ENCODE measurements at places on chromosomes 11 and 22.
A peak's percentile ranks its signal among the peaks of the same experiment; 100 is the strongest.

DNA sequence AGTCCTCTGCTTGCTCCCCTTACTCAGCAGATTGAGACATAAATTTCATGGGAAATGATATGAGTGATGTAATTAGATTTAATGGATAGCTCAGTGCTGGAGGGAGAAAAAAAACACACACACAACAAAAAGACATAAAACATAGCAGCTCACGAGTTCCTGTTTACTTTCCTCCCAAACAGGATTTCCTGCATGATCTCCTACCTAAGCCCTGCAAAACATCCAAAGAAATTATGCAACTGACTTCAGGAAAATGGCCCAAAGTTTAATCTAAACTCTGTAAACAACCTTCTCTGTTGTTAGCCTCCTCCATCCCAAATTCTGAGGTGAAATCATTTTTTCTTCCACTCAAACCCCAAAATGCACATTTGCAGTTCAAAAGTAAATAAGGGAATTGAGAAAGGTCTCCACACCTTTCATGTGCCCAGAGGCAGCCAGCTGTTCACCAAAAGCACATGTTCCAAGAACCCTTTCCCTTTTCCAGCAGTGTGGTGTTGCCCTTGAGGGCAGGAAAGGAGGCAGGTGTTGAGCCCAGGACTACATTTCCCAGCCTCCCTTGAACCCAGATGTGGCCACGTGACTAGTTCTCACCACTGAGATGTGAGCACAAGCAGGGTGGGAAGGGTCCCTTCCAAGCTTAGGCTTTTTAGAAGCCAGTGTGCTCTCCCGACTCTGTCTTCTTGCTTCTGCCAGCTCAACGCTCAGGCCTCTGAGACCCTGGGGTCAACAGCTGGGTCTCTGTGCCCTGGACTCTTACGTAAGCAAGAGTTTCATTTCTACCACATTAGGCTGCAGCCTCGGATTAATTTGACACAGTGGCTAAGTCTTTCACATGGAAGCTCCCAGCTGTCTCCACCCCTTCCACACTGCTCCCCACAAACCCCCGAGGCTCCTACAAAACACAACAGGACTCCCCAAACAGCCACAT is 301.2 kb downstream of the CTTN start:
- DNase-seq, result no peak

- DNase-seq, result no peak
These were observed 17.1 kb downstream of the ZNRF3 start for GRCh38 chr22:28900379-28900925.

GRCh38 chr11:34614344-34615104 is 6.4 kb upstream of the EHF start:
- peak; percentile 41 for DNase-seq

DNA sequence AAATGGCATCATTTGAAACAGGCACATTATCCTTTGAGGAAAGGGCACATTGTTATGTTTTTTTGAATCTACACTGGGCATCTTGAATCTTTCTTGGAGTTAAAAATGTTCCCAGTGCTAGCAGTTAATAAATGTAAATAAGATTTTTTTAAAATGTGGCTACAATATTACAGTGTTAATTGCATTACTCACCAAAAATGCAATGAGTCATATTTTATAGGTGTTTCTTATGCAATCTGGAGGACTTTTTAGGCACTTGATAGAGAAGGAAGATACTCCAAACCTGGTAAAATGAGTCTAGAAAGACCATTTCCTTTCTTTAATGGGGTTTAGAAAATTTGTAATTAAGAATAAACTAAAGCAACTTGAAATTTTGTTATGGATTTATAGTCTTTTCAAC is 238.0 kb downstream of the METTL15 start:
- no peak for DNase-seq

- DNase-seq, result no peak
These were observed 51.4 kb downstream of the JAM3 start for GRCh38 chr11:134120143-134120850.

DNA sequence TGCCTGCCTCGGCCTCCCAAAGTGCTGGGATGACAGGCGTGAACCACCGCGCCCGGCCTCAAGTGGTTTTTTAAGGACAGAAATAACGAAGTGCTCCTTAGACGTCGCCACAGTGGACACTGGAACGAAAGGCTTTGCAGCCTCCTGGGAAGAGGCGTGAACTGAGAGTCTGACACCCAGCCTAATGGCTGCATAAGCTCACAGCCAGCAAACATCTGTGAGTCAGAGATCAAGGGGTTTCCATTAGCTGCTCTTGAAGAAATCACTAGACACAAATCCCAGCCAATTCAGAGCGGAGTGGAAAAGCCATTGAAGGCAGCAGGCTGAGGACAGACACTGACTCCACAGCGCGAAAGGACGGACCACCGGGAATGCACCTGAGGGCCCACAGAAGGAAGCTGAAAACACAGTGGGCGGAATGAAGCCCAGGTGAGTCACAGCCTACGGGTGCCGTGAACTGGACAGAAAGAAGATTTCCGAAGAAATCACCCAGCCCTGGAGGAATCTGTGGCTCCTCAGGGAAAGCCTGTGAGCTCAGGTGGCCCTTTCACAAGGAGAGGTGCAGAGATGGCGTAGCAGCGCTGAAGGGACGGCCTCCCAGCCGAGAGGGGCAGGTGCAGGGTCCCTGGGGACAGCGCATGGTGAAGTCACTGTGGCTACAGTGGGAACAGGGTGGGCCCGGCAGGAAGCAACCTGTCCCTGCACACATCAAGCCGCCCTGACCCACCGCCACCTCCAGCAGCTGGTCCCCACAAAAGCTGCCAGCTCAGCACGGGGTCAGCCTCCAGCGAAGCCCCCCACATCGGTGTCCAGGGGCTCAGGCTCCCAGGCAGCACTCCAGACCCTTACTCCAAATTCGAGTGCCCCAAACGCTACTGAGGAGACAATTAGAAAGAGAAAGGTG is 11.6 kb downstream of the LMNTD2 start:
- no peak for DNase-seq

DNA sequence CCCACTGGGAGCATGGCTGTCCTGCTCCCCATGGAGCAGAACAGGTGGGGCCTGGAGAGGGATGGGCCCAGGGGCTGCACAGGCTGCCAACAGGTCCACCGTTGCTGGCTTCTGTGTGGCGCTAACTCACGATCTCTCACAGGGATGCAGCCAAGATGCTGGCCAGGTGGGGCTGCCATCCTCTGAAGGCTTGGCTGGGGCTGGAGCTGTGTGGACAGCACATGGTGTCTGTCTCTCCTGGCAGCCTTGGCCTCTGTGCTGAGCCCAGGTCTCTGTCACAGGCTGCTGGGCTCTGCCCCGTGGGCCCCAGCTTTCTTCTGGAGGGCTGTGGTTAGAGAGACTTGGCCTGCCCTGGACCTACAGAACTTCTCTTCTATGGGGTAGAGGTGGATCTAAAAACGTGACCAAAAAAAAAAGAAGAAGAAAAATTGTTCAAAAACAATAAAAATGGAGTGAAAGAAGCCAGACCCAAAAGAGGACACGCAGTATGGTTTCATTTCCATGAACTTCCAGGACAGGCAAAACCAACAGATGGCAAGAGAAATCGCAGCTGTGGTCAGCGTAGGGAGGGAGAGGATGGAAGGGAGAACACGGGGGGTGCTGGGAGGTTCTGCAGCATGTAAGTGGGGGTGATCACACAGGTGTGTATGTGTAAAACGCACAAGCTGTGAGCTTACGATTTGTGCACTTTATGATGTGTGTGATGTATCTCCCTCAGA is 12.2 kb downstream of the PARVG start:
- DNase-seq, result no peak

DNA sequence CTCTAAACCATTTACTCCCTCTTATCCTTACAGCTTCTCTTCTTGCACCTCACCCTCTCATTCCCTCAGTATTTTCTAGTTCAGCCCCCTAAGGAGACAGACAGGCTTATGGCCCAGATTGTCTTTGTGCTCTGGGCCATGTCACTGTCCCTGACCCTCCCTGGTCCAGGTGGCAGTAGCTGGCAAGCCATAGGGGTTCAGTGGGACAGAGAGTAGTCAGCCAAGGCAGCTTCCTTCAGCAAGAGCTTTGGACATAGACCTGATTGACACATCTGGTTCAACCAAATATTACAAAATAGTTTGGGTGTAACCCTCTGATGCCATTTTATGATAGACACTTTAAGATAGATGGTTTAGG is 53.9 kb downstream of the NCAM1 start:
- DNase-seq, result no peak

DNA sequence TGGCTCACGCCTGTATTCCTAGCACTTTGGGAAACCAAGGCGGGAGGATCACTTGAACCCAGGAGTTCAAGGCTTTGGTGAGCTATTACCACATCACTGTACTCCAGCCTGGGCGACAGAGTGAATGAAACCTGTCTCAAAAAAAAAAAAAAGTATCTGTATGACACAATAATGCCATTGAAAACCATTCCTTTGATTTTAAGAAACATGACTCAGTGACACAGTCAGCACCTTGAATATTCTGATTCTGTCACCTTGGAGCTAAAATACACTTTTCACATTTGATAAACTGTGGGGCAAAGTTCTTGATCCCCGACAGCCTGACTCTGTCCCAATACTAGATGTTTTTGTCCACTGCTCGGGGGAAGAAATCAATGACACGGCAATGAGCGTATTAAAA is 16.7 kb upstream of the ELFN2 start:
- no peak for DNase-seq

DNA sequence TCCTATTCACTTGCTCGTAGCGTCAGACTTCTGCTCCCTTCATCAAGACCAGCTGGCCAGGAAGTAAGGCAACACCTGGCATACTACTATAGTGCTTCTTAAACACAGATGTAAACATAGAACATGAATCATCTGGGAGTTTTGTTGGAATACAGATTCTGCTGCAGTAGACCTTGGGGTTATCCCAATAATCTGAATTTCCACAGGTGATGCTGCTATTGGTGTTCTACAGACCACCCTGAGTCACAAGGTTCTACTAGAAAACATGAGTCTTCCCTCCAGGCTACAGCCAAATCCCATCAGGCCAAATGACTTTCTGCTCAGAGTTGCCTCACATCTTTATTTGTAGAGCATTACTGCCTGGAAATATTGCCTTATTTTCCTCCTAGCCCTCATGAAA is 175.2 kb downstream of the NELL1 start:
- DNase-seq, result no peak

- no peak for DNase-seq
These were observed 3.5 kb downstream of the KRTAP5-10 start for GRCh38 chr11:71568704-71569349.

DNA sequence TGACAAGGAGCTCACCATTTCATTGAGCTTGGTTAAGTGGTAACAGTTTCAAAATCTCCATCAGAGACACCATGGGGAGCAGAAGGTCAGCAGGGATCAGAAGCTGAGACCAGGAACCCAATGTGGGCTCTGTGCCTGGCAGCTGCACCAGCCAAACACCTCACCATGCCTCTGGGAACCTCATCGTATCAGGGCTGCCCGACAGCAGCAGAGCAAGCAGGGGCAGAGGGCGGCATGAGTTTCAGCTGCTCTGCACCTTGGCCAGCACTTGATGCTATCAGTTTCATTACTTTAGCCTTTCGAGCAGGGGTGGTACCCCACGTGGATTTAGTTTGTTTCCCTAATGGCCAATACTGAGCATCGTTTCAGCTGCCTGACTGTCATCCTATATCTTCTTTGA is 77.8 kb downstream of the DGCR2 start:
- no peak for DNase-seq

GRCh38 chr11:134483857-134484256 is 71.8 kb upstream of the B3GAT1 start:
- DNase-seq, result no peak

DNA sequence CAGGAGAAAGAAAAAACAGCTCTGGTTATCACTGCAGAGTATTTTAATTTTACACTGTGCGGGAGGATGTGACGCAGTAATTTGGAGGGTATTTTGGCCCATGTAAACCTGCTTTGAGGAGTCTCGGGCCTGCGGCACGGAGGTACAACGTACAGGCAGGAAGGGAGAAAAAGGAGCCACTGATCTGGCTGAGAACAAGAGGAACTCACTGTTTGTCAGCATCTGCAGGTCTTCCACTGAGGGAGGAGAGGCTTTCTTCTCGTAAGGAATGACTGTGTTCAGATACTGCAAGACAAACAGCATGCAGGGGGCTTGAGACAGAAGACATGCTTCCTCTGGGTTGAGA is 44.0 kb downstream of the FEZ1 start:
- DNase-seq, result no peak

DNA sequence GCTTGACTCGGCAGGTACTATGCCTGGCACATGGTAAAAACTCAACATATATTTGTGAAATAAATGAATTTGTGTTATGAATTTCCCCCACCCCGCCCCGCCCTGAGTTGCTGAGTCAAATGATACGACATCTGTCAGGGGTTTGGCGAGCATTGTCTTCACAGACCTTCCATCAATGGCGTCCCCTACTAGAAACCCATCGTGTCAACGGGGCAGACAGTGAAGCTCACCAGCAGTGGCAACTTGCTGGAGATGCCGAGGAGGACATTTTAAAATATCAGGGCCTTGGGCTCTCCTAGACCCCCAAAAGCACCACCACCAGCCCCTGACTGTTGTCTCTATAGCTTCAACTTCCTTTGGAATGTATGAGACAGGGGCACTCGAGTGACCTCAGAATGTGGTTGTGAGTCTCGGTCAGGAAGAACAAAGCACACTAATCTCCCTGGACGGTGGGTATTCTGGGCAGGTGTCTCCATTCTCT is 761 bp upstream of the NXF1 start:
- peak; percentile 41 for DNase-seq

GRCh38 chr22:23224846-23225245 is 44.5 kb downstream of the BCR start:
- no peak for DNase-seq

DNA sequence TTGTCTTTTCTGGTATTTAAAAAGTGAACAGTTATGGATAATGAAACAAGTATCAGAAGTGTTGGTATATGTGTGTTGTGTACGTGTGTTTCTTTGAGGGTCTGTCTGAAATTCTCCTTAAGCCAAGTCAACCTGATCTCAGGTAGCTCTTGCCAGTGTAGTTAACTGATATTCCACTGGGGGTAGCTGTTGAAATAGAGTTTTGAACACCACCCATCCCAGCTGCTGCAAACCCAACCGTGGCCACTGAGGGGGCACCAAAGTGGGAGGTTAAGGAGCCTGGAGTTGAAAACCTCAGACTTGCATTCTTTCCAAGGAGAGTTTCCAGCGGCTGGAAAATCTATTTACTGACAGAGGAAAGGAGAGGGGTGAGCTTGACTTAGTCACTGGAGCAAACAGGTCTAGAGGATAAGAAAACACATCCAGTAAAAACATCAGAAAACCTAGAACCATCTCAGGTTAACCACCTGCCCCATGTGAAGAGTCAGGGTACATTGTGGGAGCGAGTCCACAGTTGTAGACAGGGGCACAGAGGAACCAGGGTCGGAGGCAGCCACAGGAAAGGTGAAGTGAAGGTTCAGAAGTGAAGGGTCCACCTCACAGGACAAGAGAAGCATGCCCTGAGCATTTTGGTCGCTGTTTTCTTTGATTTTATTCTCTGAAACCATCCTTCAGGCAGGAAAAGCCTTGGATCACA is 8.8 kb upstream of the CUL5 start:
- peak; percentile 40 for DNase-seq

DNA sequence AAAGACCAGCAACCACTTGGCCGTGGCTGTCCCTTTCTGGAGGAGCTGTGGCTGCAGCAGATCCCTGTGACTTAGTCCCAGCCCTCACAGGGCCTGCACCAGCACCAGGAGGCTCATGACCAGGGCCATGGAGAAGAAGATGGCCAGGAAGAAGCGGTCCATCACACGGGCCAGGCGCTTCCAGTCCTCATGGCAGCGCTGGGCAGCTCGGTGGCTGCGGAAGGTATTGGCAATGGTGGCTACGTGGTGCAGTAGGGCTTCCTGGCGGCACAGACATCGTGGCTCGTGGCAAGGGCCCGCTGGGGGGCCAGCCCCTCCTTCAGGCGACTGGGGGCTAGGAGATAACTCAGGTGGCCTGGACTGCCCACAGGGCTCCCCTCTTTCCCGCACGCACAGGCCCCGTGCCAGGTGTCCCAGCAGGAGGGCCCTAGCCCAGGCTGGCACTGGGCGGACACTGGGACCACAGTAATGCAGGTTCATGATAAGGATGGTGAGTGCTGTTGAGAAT is 5.1 kb downstream of the CHRNA10 start:
- no peak for DNase-seq

Measured in activated CD4-positive, alpha-beta T cell treated with anti-CD3 and anti-CD28 coated beads, Interleukin-2, amount 50 U/mL, for 16 hours (primary cell).